ENCODE measurements at places on chromosomes 7 and 10.

GRCh38 chr10:122421054-122421625, 33.3 kb upstream of the ARMS2 start:
- no peak for DNase-seq

DNA sequence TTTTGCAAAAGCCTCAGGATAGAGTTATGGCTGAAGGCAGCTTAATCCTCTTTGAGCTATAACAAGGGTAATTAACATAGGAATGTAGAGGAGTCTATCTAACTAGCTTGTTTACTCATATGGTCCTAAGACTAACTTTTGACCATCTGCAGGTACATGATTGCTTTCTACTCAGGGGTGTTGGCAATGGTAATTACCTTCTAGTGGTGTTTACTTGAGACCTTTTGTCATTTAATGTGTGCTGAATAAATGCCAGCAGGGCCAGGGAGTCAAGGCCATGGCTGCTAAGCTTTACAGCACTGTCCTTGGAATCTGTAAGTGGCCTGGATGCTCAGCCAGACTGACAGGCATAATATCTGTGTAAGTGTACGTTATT, 1325.0 kb downstream of the XPNPEP1 start:
- no peak for DNase-seq

- DNase-seq: peak; percentile 72
Measured at GRCh38 chr10:54284526-54285193, 516.4 kb downstream of the PCDH15 start.

DNA sequence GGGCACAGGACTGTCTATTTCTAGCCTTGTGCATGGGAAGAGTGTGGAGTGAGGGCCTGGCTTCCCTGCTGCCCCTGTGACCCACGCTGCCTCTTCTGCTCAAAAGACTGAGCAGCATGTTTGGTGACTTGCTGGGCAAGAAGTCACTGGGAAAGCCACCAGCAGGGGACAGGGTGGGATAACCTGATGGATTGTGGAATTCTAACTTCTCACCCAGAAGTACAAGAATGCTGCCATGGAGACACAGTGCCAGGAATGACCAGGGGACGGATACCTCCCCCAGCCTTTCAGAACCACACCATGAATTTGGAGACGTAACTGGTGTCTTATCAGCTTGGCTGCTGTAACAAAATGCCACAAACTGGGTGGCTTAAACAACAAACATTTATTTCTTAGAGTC, 28.4 kb downstream of the GALNTL5 start:
- no peak for DNase-seq

- no peak for DNase-seq
Measured at GRCh38 chr10:89164080-89164479, 43.0 kb downstream of the CH25H start.

GRCh38 chr10:49153971-49154370, 20.1 kb upstream of the FAM170B start:
- DNase-seq: no peak

DNA sequence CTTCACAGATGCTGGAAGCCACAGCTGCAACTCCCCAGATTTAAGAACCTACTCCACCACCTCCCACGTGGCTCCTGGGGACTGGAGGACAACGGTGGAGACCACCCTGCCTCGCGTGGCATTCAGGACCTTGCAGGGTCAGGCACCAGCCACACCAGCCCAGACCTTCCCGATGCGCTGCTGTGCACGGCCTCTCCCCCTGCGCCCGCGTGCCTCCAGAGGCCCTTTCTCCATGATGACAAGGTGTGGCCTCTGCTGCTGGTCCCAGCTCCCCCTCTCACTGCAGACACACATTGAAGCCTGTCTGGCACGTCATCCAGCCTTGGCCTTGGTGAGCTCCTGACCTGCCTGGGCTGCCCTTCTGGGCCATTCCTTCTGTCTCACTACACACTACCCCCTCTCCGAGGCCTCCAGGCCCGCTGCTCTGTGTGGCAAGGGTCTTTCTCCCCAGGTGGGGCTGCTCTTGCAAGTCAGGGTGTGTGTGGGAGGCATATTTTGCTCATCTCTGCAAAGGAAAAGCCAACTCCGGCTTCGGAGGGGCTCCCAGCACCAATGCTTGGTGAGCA, 254.8 kb downstream of the MAD1L1 start:
- no peak for DNase-seq

DNA sequence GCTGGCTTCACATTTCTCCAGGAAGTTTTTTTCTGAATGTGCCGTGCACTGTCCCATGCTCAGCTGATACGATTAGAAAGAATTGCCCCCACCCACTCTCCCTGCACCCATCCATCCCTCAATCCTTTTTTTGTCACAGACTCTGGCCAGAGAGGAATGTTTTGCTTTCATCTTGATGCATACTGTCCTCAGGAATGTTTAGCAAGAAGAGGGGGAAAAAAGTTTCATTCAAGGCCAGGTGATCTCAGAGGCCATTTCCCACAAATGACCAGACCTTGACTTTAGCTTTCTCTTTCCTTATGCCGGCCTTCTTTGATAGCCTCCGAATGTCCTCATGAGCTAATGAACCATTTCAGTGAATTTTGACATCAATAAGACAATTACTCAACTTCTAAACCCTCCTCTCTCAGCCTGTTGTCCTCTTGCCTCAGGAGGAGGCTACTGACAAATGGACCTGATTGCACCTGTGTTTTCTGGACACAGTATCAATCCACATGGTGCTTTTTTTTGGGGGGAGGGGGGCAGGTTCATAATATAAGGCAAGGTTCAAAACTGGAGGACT, 105.0 kb upstream of the KLF6 start:
- peak; percentile 58 for DNase-seq

DNA sequence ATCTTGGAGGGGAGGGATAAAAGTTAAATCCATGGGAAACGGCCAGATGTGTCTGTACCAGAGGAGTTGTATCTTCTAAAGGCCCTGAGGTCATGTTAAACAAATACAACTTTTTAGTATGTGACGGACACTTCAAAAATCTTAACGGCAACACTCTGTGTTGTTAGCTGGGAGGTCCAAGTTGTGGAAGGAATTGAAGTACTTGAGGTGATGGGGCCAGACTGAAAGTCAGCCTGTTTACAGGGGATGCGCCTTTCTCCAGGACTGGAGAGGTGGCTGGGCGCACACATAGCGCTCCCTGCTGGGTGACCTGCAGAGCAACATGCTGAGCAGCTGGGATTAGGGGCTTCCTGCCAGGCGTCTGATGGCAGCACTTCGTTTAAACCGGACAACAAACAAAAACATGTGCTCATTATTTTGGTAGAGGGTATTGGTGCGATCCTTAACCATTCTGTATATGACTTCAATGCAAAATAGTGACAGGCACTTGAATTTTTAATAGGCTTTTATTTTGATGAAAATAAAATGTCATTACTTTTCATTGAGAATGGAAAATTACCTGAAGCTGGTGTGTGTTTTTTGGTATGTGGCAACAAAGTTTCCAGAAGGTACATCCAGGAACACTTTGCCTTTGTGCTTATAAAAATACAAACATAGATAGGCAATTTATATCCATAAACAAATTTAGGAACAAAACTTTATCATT, 198.2 kb downstream of the MLLT10 start:
- DNase-seq: peak; percentile 34

- peak; percentile 43 for DNase-seq
Measured at GRCh38 chr7:134686786-134687185, 40.1 kb downstream of the BPGM start.

- peak; percentile 59 for DNase-seq
Measured at GRCh38 chr10:32386623-32387260, 39.8 kb upstream of the EPC1 start.

GRCh38 chr7:271266-272107, 18.5 kb upstream of the FOXL3 start:
- DNase-seq: no peak

GRCh38 chr7:105350906-105351305, 37.8 kb downstream of the SRPK2 start:
- DNase-seq: no peak

DNA sequence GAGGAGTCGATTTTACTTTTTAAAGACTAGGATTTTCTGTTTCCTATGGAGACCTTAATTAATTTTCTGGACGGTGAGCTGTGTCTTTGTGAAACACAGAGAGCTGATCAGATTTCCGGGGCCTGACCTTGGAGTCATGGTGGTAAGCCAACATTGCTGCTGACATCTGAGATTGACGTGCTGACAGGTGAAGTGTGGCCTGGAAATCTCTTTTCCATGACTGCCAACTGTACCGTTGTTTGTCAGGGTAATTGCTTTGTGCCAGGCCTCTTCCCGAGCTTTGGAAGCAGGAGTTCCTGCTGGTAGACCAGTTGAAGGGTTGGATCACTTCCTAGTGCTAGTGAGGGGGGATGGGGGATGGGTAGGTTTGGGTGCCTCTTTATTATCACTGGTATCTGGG, 71.2 kb downstream of the ADRA2A start:
- no peak for DNase-seq

DNA sequence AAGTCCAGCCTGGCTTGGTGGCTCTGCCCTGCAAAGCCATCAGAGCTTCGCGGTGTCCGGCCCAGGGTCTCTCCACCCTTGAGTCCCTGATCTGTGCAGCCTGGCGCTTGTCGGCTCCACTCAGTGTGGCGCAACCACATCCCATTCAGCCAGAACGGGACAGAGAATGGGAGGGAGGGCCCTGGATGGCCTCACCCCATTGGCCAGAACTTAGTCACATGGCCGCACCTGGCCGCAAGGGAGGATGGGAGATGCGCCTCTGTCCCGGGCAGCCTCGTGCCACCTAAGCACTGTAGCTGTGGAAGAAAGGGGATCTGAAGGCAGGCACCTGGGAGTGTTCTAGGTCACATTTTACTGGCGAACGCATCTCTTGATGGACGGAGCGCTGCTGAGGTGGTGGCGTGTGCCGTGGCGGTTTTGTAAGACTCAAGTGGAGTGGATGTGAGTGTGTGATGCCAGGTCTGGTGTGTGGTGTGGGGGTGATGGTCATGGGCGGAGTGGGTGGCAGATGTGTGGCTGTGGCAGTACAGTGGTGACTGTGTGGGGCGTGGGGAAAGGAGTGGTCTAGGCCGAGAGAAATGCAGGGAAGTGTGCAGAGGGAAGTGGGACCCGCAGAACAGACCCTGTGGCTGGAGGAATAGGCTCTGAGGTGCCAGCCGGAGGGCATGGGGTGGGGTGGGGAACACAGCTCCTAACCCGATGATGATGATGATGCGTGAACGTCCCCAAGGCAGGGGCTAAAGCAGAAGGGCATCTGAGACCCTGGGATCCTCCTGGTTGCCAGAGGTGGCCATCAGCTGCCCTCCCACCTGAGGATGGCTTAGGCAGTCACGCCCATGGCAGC, 19.0 kb downstream of the CLEC2L start:
- DNase-seq: no peak

GRCh38 chr10:126668505-126668904, 2.0 kb downstream of the C10orf90 start:
- no peak for DNase-seq

DNA sequence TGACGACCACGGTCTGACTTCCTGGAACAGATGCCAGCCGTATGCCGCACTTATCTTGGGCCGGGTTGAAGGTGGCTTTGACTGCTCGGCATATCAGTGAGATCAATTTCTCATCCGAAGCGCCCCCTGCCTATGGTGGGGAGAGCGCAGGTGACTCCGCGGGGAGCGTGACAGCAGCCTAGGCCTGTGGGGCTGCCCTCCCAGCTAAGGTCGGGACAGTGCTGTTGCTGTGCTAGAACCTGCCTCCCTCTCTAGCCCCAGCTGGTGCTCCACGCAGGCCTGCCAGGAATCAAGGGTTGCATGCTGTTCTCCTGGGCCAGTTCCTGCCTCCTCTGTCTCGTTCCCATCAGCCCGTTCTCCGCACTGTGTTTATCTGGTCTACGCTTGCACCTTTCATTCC, 49.8 kb downstream of the PODXL start:
- DNase-seq: no peak

- no peak for DNase-seq
Measured at GRCh38 chr10:70698211-70698610, 25.9 kb downstream of the ADAMTS14 start.

DNA sequence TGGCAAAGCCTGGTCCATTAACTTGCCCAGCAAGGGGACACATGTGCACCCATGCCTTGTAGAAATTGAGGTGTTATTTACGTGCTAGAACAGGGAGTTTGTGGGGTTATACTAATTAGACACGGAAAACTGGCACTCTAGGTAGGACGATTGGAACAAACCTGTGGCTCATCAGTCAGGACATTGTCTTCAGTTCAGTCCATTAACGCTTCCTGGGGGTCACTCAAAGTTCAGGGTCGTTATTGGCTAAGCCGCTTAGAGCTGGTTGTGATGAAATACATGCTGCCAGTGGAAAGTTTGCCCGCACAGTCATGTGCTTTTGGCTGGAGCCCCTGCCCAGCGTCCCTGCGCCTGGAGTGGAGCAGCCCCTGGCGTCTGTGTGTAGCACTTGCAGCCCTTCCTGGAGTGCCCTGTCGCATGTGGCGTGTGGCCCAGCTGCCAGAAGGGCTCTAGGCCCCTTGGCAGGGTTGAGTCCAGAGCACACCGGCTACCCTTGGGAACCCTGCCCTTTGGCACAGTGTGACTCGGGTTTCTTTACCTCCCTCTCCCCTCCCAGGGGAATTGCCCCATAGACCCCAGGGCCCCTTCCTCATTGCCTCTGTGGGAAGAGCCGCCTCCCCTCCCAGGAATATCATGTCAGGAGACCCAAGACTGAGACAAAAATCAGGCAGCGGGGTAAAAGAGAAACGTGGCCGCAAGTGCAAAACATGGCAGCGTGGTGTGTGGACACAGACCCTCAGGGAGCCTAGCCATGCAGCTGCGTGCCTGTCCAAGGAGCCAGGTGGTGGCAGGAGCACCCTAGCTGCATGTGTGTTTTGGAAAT, 9.8 kb downstream of the ZNF775 start:
- DNase-seq: no peak

GRCh38 chr10:57320416-57320815, 947.3 kb downstream of the IPMK start:
- DNase-seq: no peak

DNA sequence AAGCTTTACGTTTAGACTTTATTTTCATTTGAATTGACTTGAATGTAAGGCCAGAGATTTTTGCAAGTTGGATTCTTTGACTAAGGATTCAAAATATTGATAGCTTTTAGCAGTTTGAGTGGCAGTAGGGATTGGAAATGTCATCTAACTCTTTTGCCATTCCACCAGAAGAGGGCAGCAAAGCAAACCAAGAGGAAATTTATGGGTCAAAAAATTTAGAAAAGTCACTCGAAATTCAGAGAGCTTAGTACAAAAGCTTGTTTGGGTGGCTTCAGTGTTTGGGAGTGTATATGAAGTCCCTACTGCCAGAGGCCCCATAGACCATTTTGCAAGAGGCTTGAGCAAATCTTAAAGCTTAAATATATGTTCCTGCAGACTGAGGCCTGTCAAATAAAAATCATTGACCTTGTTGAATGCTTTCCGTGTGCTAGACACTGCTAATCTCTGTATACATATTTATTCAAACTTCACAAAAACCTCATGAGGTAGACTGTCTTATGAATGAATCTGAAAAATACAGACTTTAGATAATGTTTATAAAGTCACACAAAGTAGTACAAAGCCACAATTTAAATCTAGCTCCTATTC, 44.6 kb upstream of the RSBN1L start:
- peak; percentile 55 for DNase-seq
